Smooth muscle cell of the umbilical artery (primary cell): ENCODE measurements at places on chromosomes 5 and 9. TPM values are rescaled to one million over a fixed set of nuclear protein-coding genes. Genes with fewer than 3 reads are reported as not detected.

Gene ENHO
- not detected in 2 replicates for total RNA-seq

Gene DEPDC1B
- total RNA-seq: 1.5 and 4.8 TPM in 2 replicates

Gene SETD9
- total RNA-seq: 8.4 and 8.6 TPM in 2 replicates

Gene CEP120
- total RNA-seq: 21.7 and 24.7 TPM in 2 replicates

Gene ZNF462
- total RNA-seq: 17.2 and 24.3 TPM in 2 replicates

Gene NUTM2F
- total RNA-seq: not detected in 2 replicates

Gene PHF24
- 0.05 and 0.30 TPM in 2 replicates for total RNA-seq

Gene STK32A
- total RNA-seq: 0.83 and 3.0 TPM in 2 replicates
